ENCODE measurements at places on chromosomes 1 and 21.

DNA sequence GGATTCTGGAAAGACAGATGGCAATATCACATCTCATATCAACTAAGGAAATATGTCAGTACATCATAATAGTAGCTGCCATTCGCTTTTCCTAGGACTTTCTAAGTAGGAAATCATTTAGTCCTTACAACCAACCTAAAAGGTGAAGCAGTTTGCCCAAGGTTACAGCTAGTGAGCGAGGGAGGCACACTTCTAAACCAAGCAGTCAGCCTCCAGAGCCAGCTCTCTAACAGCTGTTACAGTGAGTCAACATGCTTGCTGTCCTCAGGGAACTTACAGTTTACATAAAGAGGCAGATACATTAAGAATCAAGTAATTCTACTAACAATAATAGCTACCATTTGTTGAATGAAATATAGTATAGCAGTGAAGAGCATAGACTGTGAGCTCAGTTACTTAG is 57.1 kb downstream of the GIPC2 start:
- DNase-seq: no peak

DNA sequence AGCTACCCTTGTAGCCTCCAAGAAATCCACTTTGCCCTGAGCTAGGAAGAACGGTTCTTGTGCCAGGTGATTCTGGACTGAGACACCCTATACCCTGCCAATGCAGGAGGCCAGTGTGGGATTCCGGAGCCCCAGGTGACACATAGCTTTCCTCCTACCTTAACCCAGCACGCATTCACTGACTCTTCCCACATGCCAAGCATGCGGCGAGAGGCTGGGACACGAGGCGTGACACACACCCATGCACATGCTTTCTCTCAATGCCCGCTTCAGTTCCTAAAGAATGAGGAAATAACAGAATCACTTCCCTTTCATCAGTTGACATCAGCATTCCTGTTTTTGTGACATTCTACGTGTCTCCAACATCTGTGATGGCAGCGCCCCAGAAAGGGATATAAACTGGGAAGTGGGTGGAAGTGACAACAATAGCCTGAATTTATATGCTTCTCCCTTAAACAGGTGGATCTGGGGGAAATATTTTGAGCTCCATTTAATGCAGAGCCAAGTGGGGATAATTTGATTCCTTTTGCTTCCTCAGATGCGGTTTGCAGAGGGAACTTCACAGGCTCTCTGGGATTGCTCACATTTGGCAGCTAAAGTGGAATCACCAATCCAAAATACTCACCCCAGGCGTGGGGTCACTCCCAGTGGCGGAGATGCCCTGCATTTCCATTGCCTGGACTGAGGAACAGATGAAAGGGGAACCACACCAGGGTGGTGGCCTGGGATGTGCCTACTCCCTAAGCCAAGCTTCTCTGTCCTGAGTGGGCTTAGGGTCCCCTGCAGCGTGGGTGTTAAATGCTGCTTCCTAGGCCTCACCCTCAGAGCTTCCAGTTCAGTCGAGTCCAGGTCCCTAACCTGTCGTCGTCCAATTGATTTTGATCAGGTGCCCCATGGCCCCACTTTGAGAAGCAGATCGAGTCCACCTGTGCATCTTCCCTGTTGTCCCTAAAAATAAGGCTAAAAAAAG is 445.1 kb downstream of the SIPA1L2 start:
- no peak for DNase-seq

- DNase-seq: no peak
Observed at GRCh38 chr1:238052496-238053266, 162.0 kb upstream of the ZP4 start.

GRCh38 chr1:115867216-115867615 is 26.3 kb upstream of the NHLH2 start:
- no peak for DNase-seq

GRCh38 chr1:2322581-2323211 is 68.7 kb downstream of the MORN1 start:
- no peak for DNase-seq

GRCh38 chr1:42698081-42698813 is 16.0 kb downstream of the YBX1 start:
- no peak for DNase-seq

DNA sequence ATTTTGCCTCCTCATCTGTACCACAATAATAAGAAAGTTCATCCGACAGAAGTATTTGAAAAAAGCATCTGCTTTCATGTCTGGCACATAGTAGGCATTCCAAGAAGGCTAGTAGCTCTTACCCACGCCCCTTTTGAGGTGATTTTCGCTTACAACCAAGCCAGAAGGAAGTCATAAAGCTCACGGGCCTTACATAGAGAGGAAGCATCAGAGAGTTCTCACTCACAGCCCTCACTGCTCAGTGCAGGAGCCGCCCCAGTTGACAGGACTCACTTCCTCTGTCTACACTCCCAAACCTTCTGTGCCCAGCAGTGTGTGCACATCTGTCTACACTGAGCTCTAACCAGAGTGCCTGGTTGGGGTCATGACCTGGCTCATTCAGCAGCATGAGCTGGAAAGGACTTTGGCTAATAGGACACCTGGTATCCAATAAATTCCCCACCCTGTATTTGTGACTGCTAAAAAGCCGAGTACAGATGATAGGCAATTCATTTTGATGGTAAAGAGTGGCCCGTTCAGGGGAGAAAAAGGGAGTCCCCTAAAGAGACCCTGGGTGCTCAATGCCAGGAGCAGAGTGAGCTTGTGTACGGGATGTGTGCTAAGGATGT is 36.8 kb upstream of the DUSP10 start:
- DNase-seq: no peak

DNA sequence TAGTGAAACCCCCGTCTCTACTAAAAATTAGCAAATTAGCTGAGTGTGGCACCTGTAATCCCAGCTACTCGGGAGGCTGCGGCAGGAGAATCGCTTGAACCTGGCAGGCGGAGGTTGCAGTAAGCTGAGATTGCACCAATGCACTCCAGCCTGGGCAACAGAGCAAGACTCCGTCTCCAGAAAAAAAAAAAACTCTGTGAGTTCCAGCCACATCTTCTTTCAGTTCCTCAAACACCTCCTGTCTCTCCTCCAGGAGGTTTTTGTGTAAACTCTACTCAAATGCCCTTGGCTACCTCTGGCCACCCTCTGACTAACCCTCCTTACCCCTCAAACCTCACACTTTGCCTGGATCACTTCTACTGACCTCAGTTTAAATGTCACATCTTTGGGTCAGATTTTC is 38.1 kb downstream of the RCSD1 start:
- DNase-seq: no peak

DNA sequence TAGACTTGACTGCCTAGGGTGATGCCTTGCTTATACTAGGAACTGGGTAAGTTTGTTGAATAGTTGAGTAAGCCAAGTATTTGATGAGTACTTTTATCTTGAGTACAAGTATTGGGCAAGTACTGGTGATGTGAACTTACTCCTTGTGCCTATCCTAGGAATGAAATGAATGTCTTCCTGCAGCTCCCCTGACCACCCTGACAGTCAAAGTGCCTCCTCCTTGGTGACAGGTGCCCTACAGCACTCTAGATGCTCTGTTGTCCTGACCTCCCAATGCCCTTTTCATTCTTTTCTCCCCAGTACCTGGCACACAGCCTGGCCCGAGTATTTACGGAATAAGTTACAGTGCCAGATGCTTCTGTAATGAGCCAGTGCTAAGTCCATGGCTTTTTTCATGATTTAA is 25.5 kb downstream of the PCSK9 start:
- no peak for DNase-seq
